ENCODE measurements at places on chromosomes 12 and 14.
A peak's percentile ranks its signal among the peaks of the same experiment; 100 is the strongest.

- DNase-seq = no peak
Measured at GRCh38 chr12:96246926-96247505, 52.8 kb downstream of the ELK3 start.

DNA sequence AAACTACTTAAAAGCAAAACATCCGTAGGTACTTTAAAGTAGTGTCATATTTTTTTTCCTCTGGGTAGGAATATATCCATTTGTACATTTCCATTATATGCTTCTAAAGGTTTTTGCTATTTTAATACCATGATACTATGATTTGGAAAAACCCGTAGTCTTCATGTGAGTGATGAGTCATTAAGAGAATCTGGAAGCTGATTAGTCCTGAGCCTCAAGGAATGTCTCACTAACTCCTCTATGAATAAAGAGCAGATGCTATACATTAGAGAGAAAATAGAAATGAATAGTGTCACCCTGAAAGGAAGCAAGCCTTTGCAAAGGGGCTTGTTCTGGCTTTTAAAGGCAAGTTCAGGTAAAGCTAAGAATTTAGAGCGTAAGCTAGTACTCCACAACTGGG, 432.1 kb downstream of the CCDC91 start:
- DNase-seq = no peak

GRCh38 chr14:73250781-73251500, 13.6 kb downstream of the PAPLN start:
- no peak for DNase-seq

- peak; percentile 30 for DNase-seq
Measured at GRCh38 chr12:49092086-49092815, 2.4 kb downstream of the DHH start.

DNA sequence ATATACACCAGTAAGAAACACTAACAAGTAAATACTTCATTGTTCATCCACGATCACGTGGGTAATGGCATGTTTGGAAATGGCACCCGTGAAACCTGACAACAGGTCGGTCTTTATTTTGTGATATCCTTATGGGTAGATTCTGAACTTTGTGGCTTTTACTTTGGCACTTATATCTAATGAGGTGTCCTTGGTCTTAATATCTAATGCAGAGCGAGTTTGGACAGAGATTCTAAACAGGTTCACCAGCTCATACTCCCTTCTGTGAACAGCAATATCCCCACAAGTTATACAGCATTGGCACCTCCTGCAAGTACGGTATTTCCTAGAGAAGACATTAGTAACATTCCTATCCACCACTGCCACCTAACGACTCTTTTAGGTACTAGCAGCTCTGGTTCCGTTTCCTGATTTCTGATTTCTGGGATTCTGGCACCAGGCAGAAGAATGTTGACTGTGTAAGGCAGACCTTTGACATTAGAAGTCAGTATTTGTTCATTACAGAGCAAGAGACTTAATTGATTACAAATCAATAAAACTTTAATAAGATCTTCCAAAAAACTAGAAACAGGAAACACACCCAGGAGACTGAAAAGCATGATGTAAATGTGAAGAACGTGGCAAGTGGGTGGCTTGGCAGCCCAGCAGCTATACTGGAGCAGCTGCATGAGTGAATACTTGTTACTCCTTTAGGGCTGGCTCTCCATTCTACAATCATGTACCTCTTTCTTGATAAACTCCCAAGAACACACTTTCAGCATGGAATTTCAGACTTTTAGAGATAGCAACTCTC, 2.5 kb downstream of the ANG start:
- DNase-seq = peak; percentile 12

GRCh38 chr14:53247596-53248370, 94.7 kb upstream of the DDHD1 start:
- no peak for DNase-seq

GRCh38 chr14:57171363-57171762, 97.3 kb downstream of the EXOC5 start:
- DNase-seq = no peak

DNA sequence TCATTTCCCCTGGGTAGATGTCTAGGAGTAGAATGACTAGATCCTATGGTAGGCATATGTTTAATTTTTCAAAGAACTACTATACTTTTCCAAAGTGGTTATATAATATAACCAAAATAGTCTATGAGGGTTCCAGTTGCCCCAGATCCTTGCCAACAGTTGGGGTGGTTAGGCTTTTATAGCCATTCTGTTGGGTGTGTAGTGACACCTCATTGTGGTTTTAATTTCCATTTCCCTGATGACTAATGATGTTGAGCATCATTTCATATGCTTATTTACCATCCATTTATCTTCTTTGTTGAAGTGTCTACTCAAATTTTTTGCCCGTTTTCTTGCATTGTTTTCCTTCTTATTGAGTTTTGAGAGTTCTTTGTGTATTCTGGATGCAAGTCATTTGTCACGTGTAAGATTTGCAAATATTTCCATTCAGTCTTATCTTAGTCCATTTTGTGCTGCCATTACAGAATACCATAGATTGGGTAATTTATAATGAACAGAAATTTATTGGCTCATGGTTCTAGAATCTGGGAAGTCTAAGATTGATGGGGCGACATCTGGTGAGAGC, 4.7 kb downstream of the SYNE2 start:
- DNase-seq = peak; percentile 23

DNA sequence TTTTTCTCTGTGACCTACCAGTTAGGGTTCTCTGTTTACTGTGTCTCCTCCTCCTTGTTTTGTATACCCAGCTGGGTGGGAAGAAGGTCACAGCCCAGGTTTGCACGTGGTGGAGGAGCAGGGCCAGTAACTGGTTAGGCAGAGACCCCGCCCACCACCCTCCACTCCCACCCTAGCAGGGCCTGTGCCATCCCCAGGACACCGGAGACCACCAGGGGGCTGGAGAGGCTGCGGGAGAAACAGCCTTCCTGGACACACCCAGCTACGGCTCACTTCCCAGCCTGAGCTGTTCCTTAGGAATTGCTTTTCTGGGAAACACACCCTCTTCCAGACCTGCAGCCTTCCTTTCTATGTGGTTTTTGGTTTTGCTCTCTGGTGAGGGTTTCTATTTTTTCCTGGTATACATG, 21.1 kb downstream of the BDKRB2 start:
- DNase-seq = no peak

DNA sequence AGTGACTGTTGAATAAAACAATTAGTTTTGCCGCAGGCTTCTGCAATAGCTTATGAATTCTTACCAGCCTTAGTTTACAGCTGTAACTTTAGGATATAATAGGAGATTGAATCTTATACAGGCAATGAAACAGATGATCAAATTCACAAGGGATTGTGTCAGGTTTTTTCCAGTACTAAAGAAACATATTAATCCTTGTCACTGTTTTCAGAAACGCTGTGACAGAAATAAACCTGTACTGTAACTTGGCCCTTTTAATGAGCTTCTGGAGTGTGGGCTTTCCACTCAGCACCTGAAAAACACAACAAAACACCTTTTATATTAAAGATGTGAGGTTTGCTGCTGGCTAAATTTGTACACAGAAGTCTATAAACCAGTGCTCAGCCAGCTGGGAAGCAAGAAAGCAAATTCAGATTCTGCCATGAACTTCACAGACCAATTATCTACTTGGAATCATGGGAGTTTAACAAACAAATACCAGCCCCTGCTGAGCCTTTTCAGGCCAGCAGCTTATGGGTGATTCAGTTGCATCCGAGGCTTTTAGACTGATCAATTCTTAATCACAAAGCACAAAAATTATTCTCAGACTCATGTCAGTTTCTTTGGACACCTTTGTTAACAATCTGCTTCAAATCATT, 109.5 kb downstream of the FOXG1 start:
- DNase-seq = no peak

DNA sequence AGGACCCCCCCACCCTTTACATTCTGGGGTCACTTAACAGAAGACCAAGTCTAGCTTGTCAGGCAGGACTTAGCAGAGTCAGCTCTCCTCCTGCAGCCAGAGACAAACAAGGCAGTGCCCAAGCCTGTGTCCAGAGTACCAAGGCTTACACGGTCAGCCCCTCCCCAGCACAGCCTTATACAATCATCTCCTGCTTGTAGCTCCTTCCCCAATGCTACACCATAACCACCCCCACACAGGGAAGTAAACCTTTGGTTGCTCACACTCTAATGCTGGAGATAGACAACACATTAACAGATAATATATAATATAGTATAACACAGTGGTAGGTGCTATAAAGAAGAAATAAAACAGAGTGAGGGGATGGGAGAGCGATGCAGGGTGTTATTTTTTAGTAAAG, 175.4 kb upstream of the PWP1 start:
- DNase-seq = no peak

GRCh38 chr14:77641534-77642341, 25.3 kb upstream of the SPTLC2 start:
- peak; percentile 33 for DNase-seq

DNA sequence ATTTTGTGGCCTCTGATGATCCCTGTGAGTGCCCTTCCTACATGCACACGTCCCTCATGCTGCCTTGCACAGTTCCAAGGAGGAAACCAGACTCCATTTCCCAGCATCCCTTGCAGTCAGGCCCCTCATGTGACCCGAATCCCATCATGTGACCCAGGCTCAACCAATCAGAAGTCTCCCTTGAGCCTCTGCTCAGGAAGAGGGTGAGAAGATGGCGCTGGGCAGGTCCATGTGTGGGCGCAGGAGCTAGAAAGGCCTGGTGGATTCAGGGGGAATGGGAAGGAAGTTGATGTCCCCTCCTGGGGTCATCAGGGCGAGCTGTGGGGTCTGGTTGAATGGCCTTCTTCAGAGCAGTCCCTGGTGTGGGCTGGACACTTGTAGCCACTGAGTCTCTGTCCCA, 240.5 kb downstream of the ADGRD1 start:
- no peak for DNase-seq

DNA sequence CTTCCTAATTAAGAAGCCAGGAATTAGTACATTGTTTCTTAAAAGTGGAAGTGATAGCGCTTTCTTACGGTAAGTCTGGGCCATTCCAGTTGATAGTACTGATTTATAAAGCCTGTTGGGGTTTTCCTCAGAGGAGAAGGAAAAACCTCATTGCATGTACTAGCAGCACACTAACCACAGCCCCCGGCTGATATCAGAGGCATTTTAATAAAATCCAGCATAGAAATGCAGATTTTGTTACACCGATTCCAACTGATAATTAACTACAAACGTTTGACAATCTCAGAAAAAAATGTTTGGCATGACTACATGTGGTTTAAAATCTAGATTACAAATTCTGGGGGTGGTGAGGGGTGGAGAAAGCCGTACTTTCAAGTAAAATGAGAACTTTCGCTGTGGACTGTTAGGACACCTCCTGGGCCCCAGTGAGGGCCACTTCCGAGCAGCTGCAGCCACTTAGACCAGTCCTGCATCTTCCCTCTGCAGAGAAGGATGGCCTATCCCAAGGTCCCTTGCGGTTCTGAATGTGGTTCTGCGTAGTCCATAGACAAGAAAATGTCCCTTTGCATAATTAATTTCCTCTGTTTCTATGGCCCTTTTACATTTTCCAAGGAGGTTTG, 374.4 kb downstream of the NUAK1 start:
- DNase-seq = no peak

DNA sequence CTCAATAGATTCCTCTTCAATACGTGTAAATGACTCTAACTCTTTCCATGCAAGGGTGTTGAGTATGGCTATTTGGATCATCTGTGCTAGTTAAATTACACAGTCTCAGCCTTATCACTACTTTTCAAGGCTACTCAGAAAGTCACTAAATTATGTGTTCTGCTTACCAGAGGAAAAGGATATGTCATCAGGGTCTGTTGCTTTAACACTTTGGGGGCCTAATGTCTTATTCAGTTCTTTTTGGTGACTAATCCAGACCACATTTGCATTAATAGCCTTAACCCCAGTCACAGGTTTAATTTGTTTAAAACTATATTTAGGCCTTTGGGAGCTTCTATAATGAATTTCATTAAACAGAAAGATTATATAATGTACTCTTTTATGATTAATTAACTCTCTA, 649.3 kb downstream of the RPS29 start:
- DNase-seq = no peak

- DNase-seq = no peak
Measured at GRCh38 chr12:24374452-24374851, 425.0 kb upstream of the SOX5 start.

DNA sequence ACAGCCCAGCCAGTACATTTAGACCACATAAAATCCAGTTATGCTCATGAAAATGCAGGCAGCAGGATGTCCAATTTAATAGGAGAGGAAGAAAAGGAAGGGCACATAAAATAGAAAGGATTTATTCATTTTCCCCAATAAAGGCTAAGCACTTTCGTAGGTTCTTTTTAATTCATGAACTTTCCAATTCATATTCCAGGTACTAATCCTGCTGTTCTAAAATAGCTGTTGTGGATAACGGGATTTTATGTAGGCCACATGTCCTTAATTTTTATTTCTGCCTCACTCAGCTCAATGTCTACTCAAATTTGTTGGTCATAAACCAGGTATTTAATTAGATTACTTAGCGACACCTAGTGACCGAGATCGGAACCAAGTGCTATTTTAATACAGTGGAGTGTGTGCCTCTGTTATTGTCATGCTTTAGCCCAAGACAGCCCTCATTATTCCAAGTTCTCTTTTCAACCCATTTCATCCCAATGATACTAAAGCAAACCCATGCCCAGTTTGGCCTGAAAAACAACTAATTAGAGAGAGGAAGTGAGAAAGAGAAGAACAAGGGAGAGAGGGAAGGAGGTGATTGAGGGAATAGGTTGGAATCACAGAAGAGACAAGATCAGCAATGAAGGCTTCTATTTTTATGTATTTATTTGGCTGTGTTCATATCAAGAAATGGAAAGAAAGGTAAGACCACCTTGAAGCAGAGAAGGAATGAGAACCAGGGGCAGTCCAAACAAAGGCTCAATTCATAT, 45.9 kb upstream of the IFNG-AS1 start:
- DNase-seq = peak; percentile 50

DNA sequence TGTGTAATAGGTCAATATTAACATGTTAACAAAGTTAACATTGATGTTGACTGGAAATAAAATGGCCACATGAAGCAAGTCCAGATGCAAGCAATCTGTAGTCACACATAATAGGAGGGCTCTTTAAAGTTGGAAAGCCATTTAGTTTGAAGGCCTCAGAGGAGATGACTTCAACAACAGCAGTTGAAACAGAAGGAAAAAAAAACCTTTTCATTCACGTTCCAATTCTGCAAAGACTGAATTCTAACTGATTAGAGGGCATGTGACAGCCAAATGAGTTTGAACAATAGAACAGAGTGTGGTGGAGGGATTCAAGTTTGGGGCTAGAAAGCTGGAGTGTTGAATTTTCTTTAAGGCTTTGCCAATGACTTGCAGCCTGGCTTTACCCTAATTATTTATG, 41.5 kb upstream of the DAAM1 start:
- DNase-seq = no peak
